ENCODE measurements at places on chromosomes 1 and 21.
A peak's percentile ranks its signal among the peaks of the same experiment; 100 is the strongest.

DNA sequence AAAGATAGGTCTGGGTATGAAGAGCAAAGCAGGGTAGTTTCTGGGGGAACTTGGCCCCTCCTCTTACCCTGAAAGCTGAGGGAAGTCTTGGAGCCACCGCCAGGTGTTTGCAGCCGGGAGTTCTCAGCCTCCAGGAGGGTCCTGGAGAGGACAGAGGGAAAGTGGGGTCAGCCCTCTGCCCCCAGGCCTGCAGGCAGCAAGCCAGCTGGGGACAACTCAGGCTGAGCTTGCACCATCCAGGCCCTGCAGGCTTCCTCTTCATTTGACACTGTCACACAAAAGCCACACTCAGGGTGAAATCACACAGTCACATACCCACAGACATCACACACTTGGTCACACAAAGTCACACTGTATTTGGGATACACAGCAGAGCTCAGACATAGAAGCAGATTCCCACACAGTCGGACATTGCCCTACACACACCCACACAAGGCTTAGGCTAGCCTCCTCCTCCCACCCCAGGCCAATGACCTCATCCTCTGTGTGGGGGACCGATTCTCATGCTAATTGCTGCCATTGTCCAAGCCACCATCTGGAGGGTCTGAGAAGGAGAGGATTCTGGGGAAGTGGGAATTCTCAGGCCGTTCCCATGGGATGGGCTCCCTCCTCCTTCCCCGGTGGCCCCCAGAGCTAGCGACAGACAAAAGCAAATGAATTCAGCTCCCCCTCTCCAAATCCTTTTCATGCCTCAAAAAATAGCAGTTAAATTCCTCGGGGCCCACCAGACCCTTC lies 3.7 kb downstream of the NES start:
- no peak for DNase-seq

GRCh38 chr1:192858456-192858855 lies 49.6 kb downstream of the RGS2 start:
- no peak for DNase-seq

- DNase-seq = peak; percentile 85
These were observed 1.4 kb upstream of the PTPRF start for GRCh38 chr1:43529206-43529731.

- DNase-seq = no peak
These were observed 166.0 kb downstream of the COL11A1 start for GRCh38 chr1:102942324-102942723.

GRCh38 chr1:158087320-158087927 lies 93.3 kb upstream of the CD1D start:
- peak; percentile 85 for DNase-seq

DNA sequence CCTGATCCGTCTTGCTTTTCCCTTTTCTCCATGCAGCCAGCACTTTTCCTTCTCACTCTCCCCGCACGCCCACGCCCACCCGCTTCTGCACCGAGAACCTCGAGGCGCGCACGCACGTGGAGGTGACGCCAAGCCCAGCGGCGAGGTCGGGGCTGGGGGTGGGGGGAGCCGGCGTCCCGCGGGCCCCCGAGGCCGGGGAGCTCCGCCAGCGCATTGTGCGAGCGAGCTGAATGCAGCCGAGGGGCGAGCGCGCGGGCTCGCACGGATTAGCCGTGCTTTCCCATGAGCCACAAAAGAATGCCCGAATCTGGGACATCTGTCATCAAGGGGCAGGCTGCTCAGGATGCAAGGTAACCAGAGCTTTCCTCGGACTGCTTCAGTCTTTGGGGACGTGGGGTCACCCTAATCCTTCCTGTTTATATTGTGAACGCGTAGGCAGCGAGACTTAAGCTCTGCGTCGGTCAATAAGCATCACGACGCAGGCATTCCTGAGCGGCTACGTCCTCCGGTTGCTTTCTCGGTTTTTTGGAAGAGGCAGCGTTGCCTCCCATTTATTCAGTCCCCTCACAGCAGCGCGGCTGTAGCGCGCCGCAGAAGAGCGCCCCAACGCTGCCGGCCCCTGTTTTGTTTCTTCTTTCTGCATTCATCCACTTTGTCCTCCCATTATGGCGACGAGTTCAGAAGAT lies 67.3 kb upstream of the AKT3 start:
- peak; percentile 63 for DNase-seq

GRCh38 chr1:233627376-233627775 lies 13.5 kb downstream of the KCNK1 start:
- no peak for DNase-seq

GRCh38 chr1:211259638-211260126 lies 516 bp downstream of the RCOR3 start:
- peak; percentile 68 for DNase-seq

DNA sequence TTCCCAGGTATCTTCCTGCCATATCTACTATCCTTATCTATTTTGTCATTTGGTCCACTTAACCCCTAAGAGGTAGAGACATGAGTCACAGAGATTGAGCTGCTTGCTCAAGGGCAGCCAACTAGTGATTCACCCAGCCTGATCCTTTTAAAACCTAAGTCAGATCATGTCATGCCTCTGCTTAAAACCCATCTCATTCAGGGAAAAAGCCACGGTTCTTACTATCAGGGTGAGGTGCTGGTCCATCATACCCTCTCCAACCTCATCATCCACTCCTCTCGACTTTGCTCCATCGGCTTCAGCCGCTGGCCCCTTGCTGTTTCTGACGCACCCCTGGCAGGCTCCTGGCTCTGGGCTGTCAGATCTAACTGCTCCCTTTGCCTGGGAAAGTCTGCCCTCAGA lies 14.4 kb upstream of the PPP1R15B start:
- no peak for DNase-seq

Measured in HEK293T (cell line).